ENCODE measurements at places on chromosomes 5 and 9.

DNA sequence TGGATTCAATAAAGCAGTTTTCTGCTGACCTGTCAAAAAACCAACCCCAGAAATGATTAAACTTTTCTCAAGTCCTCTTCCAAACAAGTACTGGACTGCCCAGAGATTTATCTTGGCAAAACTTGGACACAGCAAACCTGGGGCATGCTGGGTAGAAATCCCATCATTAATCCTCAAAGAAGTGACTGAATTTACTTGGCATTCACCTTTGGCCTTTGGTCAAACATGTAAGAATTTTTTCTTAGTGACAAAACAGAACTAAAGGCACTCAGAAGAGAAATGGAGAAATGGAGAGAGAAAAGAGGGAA lies 248.6 kb upstream of the NREP start:
- DNase-seq = no peak

DNA sequence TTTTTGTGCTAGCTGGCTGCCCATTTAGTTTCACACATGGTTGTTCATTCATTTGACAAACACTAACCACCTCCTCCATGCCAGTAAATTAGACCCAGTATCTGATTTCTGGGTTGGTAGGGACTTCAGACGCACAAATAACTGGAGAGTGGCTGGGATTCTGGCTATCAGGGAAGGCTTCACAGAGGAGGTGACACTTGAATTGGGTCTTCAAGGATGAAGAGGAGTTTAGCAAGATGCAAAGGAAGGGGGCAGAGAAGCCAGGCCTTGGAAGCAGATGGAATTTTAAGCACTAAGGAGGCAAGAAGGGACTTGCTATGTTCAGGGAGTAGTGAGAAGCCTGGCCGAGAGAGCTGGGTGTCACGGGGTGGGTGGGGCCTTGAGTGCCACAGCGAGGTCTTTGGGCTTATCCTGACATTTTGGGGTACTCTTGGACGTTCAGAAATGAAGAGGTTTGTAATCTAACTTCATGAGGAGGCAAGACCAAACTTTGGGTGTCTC lies 71.3 kb downstream of the LMX1B start:
- no peak for DNase-seq

- no peak for DNase-seq
Measured at GRCh38 chr5:43993634-43994351, 390.8 kb downstream of the NNT start.

DNA sequence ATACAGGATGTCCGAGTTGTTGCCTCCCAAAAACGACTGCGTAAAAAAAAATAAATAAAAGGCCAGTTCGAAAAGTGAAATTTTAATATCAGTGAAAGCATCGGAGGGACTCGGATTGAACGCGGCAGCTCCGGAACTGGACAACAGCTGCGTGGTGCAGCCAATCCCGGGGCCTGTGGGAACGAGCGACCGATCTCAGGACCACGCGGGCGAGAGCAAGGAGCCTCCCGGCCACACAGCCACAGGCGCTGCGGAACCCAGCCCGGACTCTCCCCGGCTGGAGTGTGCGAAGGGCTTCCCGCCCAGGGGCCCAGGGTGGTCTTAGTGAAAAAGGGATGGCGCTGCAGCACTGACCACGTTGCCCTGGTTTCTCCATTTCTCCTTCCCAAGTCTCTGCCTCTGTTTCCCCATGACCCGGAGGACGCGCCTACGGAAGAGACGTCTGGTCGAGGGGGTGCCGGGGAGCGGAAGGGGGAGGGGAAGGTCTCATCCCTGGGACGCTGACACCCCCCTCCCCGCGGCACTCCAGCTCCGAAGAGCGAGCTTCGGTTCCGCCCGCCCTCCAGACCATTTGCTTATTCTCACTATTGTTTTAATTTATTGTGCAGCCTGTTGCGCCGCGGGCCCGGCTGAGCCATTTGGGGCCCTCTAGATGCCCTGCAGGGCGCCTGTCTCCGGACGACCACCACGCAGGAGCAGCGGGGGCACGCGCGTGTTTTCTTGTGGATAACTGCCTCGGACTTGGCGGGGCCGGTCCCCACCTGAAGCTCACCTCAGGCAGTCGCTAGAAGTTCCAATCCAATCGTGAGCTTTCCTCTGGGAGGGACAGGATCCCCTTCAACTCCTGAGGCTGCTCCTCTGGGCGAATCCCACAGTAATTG lies 303.0 kb downstream of the PARP8 start:
- no peak for DNase-seq

Measured in activated T-helper 1 cell treated with Interleukin-2 at 50 U/mL for 16 hours (primary cell).